ENCODE measurements at places on chromosomes 6 and 20.

- no peak for DNase-seq
Measured at GRCh38 chr6:147712841-147713240, 204.4 kb downstream of the SAMD5 start.

DNA sequence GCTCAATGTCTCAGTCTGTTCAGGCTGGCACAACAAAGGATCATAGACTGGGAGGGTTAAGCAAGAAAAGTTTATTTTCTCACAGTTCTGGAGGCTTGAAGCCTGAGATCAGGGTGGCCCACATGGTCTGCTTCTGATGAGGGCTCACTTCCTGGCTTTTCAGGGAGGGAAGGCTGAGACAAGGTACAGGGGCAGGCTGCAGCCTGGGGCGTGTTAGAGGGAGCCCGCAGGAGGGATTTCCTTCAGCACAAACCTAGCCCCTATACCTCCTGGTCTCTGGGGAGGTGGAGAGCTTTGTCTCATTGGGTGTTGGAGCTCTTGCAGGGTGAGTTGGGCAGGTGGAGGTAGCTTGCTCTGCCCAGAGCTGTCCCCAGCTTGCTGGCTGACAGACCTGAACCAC lies 81.1 kb upstream of the GPR6 start:
- no peak for DNase-seq

DNA sequence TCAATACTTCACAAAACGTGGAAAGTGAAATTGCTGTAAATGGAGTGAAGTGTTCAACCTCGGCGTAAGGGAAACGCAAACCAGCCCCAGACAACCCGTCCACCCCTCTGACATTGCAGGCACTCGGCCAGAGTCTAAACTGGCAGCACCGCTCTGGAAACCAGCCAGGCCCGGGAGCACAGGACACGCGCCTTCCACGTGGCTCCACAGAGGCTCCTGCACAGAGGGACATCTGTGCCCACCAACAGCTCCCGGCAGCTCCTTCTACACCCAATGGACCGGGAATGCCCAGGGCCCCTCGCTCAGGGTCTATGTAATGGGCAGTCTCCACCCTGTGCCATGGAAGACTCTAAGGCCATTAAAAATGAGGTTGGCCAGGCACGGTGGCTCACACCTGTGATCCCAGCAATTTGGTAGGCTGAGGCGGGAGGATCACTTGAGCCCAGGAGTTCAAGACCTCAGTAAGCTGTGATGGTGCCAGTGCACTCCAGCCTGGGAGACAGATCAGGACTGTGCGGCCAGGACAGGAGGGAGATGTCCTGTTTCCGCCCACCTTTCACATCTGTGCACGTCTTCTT lies 3.4 kb upstream of the HELZ2 start:
- DNase-seq: no peak

GRCh38 chr20:16580147-16580546 lies 6.9 kb upstream of the KIF16B start:
- peak; percentile 90 for DNase-seq

DNA sequence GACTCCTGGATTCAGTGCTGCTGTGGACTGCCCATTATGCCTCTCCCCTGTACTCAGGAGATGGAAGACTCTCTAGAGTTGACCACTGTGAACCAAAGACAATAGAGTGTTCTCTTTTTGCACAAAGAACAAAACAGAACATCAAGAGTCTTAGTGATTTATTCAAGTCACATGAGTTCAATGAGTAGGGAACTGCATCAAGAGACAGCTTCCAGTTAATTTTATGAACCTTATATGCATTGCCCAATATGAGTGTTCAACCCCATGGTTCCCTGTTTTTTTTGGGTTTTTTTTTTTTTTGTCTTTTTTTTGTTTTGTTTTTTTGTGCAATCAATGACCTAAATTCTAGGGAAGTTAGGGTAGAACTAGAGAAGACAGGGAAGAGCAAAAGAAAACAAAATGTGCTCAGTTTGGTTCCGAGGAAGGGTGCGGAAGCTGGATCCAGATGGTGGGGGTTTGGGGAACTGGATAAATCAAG lies 224.3 kb downstream of the MAFB start:
- DNase-seq: no peak

GRCh38 chr6:85726206-85726605 lies 83.5 kb upstream of the SYNCRIP start:
- no peak for DNase-seq

DNA sequence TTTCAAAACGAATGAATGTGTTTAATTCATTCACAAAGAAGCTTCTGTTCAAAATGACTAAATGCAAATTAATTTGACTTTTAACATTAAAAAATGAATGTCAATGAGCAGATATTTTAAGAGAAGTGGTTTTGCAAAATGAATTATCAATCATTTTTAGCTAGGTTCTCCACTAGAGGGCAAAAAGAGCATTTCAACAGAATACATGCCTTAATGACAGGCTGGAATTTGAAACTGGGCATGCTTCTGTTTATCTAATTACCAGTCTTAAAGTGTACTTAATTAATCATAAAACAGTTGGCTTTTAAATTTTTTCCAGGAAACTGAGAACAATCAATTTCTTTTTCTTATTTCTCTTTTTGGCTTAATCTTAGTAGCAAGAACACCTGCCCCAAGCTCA lies 63.8 kb upstream of the TINAG start:
- DNase-seq: peak; percentile 48

DNA sequence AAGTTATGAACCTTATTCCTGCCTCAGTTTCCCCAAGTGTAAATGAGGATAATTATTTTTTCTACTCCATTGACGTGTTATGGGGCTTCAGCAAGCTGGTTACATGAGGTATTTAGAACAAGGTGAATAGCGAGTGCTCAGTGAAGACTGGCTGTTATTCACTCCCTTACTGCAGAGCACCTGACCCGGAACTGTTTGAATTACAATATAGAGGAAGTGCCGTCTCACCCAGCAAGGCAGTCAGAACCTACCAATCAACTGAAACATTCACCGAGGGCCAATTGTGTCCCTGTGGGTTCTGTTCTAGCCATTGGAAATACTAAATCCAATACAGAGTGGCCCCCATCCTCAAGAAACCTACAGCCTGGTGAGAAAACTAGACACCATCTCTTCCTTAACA lies 216.9 kb downstream of the UST start:
- DNase-seq: no peak

DNA sequence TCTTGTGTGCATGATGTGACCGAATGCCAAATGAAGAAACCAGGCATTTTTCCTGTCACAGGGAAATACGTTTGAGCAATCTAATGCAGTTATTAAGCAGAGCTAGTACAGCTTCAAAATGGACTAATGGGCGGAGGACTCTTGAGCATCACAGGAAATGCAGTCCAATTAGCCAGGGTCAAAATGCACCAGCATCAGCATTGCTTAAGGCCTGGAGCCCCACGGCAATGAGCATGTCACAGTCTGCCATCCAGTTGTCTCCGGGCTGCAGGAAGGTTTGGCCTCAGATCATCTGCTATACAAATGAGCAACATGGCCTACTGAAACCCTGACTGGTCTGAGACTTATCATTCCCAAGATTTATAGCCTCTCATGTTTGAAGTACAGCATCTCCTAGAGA lies 652.1 kb upstream of the SLC35B3 start:
- no peak for DNase-seq

GRCh38 chr6:38387971-38388370 lies 251.8 kb downstream of the BTBD9 start:
- DNase-seq: peak; percentile 79

DNA sequence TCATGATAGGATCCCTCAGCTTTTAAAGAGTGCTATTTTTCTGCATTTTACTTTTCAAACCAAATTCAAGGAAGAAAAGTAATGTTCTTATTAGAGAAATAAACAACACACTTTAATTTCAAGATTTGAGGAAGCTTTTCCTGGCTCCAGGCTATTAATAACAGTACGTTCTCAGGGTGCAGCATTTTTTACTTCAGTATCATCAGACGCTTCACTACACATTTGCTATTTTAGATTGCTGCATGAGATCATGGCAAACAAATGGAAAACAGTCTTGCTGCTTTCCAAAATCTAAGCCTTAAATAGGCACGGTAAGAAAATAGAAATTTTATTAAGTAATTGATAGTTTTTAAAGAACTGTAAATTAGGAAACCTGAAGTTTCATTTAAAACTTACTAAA lies 253.6 kb upstream of the EXOC2 start:
- peak; percentile 77 for DNase-seq

DNA sequence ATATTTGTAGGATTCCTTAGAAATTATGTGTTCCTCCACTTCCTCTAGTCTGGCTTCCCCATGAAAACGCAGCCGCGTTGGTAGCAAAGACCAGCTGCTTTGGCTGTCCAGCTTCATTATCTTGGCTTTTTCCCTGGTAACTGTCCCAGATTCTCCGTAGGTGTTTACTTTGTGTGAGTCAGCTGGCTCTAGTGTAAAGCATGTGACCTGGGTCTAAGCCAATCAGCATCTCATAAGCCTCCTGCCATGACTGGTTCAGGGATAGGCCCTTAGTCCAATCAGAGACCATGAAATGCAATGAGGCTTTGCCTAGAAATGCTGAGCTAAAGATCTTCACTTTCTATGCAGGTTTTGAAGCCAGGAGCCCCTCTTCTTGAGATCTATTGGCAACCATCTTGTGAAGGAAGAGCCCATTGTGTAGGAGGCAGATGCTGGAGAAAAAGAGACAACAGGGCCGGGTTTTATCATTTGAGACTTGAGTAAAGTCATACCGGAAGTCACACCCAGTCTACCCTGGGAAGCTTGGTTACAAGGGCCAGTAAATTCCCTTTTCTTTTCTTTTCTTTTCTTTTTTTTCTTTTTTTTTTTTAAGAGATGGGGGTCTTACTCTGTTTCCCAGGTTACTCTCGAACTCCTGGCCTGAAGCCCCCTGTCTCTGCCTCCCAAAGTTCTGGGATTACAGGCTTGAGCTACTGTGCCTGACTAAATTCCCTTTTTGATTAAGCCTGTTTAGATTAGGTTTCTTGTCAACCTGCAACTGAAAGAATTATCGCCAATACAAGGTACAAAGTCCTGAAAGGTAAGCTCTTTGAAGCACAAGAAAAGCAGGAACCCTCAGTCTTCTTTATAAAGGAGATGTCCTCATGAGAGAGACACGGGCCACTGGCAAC lies 256.5 kb upstream of the RREB1 start:
- peak; percentile 98 for DNase-seq

DNA sequence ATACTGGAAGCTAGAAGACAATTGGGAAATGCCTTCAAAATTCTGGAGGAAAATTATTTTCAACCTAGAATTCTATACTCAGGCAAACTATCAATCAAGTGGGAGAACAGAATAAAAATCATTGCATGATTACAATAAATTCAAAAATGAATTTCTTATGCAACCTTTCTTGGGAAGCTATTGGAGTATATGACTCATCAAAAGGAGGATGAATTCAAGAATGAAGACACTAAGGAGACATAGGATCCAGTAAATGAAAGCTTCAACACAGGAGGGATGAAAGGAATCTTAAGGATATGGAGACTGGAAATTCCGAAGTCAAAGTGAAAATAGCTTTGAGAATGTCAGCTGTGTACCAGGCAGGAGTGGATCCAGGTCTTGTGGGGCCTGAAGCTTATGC lies 12.6 kb upstream of the UBR2 start:
- peak; percentile 63 for DNase-seq

GRCh38 chr20:4929686-4930397 lies 71.5 kb downstream of the SLC23A2 start:
- peak; percentile 48 for DNase-seq

GRCh38 chr6:52518279-52518945 lies 58.4 kb downstream of the TRAM2 start:
- DNase-seq: peak; percentile 54

- no peak for DNase-seq
Measured at GRCh38 chr6:124812067-124812466, 150.2 kb upstream of the RNF217 start.

DNA sequence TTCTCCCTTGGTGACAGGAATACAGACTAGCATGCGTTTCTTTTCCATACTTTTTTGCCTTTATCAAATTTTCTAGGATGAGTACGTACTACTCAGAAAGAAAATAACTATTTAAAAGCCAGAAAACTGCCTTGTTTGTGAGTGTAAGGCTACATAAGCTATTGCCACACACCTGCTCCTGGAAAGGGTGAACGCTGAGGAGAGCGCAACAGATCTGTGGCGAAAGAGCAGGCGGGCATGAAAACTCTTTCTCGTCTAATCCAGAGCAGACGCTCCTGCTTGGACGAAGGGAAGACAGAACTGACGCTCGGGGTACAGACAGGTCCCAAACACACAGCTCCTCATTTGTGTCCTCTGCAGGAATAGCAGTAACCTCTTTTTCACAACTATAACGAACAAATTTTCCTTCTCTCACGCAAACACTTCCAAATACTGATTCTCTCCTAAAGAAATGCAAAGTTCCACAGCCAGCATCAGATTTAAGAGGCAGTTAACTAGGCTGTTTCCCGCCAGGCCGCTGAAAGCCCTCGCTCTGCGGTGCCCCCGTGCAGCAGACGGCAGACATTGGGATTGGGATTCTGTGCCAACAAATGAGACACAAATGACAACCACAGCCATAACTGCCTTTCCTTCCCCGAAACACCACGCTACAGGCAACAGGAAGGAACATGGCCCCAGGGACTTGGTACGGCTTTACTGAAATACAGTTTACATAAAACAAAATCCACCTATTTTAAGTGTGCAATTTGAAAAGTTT lies 20.0 kb downstream of the TAF4 start:
- DNase-seq: no peak

- DNase-seq: no peak
Measured at GRCh38 chr20:10883166-10883565, 209.4 kb upstream of the JAG1 start.

DNA sequence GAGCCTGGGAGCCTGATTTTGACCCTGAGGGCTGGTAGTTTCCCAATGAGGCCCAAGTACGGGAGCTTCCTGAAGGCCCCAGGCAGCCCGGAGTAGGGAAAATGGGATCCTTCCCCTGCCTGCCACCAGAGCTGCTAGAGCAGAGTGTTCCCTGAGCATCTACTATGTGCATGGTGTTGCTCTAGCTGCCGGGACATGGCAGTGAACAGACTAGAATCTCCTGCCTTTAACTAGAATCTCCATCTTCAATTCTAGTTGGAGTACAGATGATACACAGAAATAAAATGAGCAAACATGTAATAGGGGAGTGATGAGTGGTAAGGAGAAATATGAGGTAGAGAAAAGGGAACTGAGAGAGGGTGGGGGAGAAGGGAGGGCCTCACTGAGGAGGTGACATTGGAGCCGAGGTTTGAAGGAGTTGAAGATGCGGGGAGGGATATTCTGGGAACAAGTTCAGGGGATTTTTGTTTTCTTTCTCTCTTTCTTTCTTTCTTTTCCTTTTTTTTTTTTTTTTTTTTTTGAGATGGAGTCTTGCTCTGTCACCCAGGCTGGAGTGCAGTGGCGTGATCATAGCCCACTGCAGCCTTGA lies 18.5 kb downstream of the VSTM2L start:
- no peak for DNase-seq

- peak; percentile 90 for DNase-seq
Measured at GRCh38 chr20:6122873-6123648, at the start of gene FERMT1. FERMT1 (minus strand) TSS chr20:6123030; CDS start chr20:6119554, 3,476 bp downstream.

- peak; percentile 55 for DNase-seq
Measured at GRCh38 chr20:35174458-35175216, 2.8 kb downstream of the PROCR start.

DNA sequence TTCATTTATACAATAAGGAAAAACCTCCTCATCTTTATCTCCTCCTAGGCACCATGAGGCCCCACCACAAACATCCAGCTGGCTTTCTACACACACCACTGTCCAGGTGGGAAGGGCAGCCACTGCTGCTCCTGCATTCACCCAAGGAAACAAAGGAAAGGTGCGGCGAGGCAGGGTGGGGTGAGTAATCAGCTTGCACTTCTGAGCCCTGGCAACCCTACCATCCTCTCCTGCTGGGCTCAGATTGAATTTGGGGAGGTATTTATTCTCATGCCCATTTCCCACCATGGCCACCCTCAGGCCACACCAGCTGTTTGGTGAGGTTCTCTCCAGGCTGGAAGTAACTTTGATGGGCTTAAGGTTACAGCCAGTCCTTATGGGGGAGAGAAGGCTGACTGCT lies 31.2 kb upstream of the SPDEF start:
- DNase-seq: no peak

- DNase-seq: no peak
Measured at GRCh38 chr20:11484479-11484878, 433.2 kb upstream of the BTBD3 start.
